ENCODE measurements at places on chromosomes 11 and 22.

DNA sequence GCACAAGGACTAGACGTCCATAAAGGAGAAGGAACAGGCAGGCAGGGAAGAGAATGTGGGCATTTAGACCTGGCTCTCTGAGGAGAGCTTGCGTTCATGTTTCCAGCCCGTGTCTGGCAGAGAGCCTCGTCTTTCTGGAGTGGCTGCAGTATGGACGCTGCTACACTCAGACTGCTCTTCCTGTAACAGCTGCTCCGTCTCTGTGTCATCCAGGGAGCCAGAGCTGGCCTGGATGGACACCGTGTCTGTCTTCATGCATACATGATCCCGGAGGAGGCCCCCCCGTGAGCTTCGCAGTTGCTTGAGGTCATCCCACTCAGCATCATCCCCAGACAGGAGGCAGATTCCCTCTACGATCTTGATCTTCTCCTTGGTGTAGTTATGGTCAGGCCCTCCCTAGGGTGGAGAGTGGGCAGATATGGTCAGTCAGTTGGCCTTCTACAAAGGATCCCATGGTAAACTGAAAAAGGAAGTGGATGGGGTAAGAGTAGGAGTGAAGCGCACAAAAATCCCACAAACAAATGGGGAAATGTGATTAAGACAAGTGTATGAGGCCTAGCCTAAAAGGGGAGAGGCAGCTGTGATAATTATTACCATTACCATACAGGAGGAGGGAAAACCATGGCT is 13.0 kb upstream of the CKAP5 start:
- DNase-seq, result no peak

- no peak for DNase-seq
These were observed 16.2 kb upstream of the CWF19L2 start for GRCh38 chr11:107473792-107474191.

GRCh38 chr11:2792381-2793250 is 92.8 kb upstream of the KCNQ1OT1 start:
- DNase-seq, result no peak

GRCh38 chr11:44221992-44222391 is 87.9 kb downstream of the ALX4 start:
- DNase-seq, result no peak

- no peak for DNase-seq
These were observed 11.8 kb downstream of the PNPLA5 start for GRCh38 chr22:43879901-43880540.

GRCh38 chr22:24183321-24184031 is 2.2 kb downstream of the SUSD2 start:
- no peak for DNase-seq

- no peak for DNase-seq
These were observed 115.8 kb upstream of the PITPNB start for GRCh38 chr22:28034760-28035401.
